ENCODE measurements at places on chromosomes 2 and 18.

DNA sequence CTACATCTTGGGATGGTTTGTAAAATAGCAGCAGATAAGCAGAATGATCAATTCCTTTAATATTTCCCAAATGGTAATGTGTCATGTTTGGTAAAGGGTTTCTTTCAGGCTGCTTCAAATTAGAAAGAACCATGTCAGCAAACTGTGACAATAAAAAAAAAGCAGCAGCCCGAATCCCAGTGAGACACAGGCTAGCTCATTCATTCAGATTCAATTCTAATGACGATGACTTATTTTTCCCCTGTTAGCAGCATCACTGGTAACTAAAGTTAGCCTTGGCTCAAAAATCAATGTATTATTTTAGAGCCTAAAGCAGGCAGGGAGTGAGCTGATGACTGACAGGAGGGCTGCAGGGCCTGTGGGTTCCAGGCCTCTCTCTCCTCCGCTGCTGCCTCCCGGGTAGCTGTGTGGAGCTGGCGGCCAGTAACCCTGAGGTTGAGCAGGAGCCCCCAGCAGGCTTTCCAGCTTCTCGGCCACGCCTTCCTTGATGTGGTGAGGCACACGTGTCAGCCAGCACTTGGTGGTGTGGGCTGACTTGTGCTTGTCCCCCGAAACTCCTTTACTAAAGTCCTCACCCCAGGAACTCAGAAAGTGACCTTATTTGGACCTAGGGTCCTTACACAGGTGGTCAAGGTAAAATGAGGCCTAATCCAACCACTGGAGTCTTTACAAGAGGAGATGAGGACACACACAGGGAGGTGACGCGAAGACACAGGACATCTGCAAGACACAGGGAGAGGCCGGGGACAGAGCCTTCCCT lies 120.5 kb upstream of the HS6ST1 start:
- no peak for DNase-seq

GRCh38 chr2:79627237-79627636 lies 114.4 kb downstream of the CTNNA2 start:
- no peak for DNase-seq

GRCh38 chr2:66515743-66516142 lies 80.8 kb downstream of the MEIS1 start:
- DNase-seq, result no peak

DNA sequence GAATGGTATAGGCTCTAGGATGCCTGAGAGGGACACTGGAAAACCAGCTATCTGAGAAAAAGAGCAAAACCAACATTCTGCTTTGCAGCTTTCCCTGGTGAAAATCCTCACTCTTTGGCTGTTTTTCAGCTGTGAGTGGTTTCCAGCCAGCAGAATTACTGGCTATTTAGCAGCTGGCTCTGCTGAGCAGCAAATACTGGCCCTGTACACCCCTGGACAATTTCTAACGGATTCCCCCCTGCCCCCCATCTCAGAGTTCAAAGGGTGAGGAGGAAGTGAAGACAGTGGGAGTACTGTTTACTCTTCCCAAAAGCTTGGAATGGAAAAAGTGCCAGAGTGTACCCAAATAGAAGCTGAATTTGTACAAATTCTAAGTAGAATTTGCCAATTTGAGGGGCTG lies 26.1 kb upstream of the IMP4 start:
- DNase-seq, result no peak

DNA sequence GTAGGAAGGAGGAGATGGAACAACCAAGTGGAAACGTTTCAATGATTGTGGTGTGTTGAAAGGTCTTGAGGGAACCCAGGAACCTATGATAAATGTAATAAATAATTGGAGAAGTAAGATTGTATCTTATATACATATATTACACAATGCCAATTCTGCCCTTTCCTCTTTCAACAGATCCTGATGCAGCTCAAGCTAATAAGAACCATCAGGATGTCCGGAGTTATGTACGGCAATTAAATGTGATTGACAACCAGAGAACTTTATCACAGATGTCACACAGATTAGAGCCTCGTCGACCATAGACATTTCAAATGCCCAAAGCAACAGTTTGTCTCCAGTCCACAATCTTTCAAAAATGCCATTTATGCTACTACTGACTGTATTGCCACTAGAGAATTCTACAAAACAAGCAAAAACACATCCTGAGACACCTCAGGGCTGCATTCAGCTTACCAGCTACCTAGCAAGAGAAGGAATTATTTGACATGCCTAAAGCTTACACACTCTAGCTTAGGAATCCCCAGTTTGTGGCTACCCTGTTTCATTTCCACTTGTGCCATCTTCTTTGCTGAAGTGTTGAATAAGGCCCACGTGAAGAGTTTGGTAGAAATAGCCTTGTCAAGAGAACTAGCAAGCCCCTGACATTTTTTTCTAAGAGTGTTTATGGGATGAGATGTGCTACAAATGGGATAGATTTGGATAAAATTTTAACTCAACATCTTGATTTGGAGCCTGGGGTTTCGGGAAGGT lies 24.0 kb upstream of the MAP3K20 start:
- DNase-seq, result no peak

GRCh38 chr2:174465327-174465726 lies 21.5 kb downstream of the GPR155 start:
- no peak for DNase-seq

GRCh38 chr18:40404284-40404683 lies 1550.8 kb upstream of the PIK3C3 start:
- DNase-seq, result no peak

DNA sequence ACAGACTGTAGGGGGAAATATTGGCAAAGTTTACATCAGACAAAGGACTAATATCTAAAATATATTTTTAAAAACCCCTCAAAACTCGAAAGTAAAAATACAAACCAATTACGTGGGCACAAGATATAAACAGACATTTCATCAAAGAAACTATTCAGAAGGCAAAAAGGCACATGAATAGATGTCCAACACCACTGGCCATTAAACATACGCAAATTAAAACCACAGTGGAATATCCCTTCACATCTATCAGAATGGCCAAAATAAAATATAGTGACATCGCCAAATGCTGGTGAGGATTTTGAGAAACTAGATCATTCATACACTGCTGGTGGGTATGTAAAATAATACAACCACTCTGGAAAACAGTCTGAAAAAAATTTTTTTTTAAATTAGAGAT lies 30.6 kb upstream of the PAPOLG start:
- no peak for DNase-seq

- DNase-seq, result no peak
Measured at GRCh38 chr2:150020937-150021673, 433.5 kb upstream of the MMADHC start.

DNA sequence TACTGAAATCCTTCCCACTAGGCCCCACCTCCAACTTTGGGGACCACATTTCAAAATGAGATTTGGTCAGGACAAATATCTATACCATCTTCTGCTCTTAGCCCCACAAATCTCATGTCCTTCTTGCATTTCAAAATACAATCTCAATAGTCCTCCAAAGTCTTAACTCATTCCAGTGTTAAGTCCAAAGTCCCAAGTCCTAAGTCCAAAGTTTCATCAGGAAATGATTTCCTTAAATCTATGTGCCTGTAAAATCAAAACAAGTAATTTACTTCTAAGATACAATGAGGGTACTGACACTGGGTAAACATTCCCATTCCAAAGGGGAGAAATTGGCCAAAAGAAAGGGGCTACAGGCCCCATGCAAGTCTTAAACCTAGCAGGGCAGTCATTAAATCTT lies 40.5 kb upstream of the TNP1 start:
- no peak for DNase-seq

DNA sequence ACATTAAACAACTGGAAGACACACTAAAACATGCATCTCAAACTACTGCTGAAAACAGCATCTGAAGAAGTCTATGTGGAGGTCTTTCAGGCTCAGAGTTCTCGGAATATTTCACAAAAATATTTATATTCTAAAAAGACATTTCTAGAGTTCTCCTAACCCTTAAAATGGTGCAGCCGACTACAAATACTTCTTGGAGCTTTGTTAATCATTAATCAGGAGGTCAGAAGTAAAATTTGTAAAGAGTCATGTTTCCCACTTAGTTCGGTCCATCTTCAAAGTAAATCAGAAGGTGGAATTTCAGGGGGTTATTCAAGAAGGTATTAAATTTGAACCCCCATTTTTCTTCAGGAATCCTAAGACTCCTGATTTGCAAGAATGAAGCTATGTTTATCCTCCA lies 72.7 kb downstream of the FAM228A start:
- DNase-seq, result no peak

DNA sequence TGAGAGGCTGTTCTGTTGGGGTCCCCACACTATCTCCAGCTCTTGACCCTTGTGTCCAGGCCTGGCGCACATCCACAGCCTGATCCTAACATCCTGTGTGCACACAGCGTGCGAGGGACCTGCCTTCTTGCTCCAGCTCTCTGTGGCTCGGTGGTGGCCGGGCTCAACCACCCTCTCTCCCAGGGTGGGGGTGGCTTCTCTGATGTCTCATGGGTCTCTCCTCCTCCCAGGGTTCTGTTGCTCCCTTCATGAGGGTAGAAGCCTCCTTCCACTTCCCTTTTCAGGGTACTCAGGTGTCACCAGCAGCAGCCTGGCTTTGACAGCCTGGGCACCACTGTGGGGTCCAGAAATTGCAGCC lies 196.9 kb upstream of the RAB6C start:
- no peak for DNase-seq

- DNase-seq, result no peak
Measured at GRCh38 chr2:33230842-33231241, 245.6 kb upstream of the RASGRP3 start.

DNA sequence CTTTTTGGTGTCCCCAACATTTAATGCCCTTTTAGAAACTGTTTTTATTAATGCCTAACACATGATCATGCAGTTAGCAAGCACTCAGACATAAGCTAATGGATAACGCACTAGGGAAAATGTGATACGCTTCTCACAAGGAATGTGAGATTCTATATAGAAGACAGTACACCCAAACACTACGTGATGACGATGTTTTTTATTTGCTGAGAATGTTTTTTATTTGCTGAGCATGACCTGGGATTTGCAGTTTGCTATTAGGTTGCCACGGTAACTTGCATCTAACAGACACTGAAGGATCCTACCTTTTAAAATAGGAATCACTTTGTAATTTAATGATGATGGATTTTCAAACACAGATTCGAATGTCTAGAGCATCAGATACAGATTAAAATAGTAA lies 4.9 kb downstream of the SMC6 start:
- DNase-seq, result no peak

- no peak for DNase-seq
Measured at GRCh38 chr2:135870571-135870970, 5.7 kb downstream of the MCM6 start.

Data from stimulated activated CD4-positive, alpha-beta T cell treated with anti-CD3 and anti-CD28 coated beads, TNF-alpha, amount 100 ng/mL, for 48 hours (primary cell).